Left ventricle myocardium inferior (tissue), 1 donor: ENCODE measurements at places on chromosomes 2 and 18. TPM values are rescaled to one million over a fixed set of nuclear protein-coding genes. Genes with fewer than 3 reads are reported as not detected.

GRCh38 chr2:23385351-23385747, 370 bp downstream of the KLHL29 start:
- peak; percentile 36 for DNase-seq

- no peak for DNase-seq
Measured at GRCh38 chr18:62332431-62332830, 7.3 kb downstream of the TNFRSF11A start.

GRCh38 chr2:205386109-205386508, 296.2 kb upstream of the NRP2 start:
- no peak for DNase-seq

PSTPIP2 gene
- 1.8 TPM for total RNA-seq

DNA sequence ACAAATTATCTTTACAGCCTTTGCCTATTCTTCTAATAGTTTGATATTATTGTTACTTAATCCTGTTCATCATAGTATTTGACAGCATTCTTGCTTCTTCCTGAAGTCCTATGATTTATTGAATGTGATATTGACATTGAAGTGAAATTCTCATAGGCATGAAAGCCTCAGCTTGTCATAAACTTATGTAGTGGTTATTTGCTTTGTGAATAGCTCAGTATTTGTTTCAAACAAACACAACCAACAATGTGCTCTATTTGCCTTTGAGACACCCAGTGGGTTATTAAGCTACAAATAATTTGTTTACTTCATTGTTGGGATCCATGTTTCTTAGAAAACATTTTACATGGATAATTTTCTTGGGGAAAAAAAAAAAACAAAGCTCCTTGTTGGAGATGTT, 57.2 kb downstream of the TTC39C start:
- DNase-seq: no peak

NCKAP5 gene
- total RNA-seq: 6.0 TPM

DNA sequence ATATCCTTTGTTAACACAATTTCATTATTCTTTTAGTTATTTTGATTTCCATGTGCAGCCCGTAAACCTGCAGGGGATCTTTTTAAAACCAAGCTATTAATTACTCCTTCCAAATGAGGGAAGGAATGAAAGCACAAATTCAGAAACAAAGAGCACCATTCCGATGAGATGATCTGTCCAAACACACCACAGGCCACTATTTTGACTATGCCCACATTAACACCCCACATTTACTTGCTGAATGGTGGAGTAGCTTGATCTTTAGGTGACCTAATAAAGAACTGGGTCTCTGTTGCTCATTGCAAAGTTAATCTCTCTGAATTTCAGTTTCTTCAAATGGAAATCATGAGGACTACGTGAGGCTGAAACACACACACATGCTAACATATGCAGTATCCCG, 218.0 kb downstream of the IRS1 start:
- no peak for DNase-seq

BOLL gene
- total RNA-seq: not detected

RGPD3 gene
- total RNA-seq: not detected
